ENCODE measurements at places on chromosomes 7 and 10. TPM values are rescaled to one million over a fixed set of nuclear protein-coding genes. Genes with fewer than 3 reads are reported as not detected.
A peak's percentile ranks its signal among the peaks of the same experiment; 100 is the strongest.

DNA sequence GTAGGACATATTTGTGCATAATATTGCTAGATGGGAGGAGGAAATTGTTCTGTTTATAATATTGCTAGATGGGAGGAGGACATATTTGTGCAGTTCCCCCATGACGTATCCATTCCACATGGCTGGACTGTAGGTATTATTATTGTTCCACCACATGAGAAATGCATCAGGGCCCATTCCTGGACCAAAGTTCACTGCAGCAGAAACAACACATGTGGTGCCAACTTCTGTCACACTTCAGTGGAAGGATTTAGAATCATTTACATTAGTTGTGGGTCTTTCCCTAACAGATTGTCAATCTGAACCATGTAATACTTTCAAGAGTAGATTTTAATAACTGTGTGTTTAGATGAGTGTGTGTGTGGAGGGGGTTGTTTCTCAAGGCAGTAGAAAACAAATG is 32.7 kb upstream of the MACC1 start:
- no peak for DNase-seq

GRCh38 chr7:39035156-39035555 is 57.4 kb downstream of the POU6F2 start:
- no peak for DNase-seq

- DNase-seq, result no peak
Measured at GRCh38 chr7:84100866-84101265, 93.7 kb downstream of the SEMA3A start.

GRCh38 chr7:82021036-82021435 is 251.2 kb upstream of the HGF start:
- no peak for DNase-seq

Gene CC2D2B
- 0.15 TPM for total RNA-seq

- DNase-seq, result no peak
Measured at GRCh38 chr7:92754919-92755581, 81.3 kb downstream of the CDK6 start.

Gene LRRN3
- 43.7 TPM for total RNA-seq

DNA sequence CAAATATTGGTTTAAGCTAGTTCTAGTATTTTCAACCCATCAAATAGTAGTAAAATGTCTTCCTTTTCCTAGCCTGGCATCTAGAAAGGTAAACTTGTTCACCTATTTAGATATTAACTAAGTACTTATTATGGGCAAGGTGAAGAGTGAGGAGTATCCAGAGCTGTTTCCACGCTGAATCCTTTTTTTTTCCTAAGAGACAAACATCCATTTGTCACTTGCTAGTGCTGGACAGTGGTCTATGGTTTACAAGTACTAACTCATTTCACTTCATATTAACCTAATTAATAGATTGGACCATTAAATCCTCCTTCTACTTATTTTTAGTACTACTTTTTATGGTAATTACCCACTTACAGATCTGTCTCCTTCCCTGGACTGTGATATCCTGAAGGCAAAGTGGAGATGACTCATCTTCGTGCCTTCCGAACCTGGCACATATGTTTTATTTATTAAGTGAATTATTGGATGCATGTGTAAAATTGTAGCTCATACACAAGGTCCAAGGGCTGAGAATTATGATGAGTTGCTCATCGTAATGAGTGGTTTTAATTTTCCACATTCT is 159.6 kb upstream of the IGFBP3 start:
- no peak for DNase-seq

DNA sequence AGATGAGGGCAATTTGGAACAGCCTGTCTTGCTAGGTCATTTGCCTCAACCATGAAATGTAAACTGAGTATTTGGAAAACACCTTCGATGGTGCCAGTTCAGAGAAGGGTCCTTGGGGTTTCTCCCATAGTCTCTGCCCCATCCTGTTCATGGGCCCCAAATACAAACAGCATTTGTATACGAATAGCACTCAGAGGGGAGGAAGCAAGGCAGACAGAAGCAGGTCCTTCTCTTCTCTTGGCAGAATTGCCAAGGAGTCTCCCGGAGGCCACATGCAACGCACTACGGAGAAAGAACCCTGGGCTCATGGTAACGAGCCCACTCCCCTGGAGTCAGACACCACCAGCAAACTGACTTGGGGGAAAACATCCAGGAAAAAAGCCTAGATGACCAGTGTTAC is 162.1 kb downstream of the RAB11FIP2 start:
- DNase-seq, result no peak

GRCh38 chr10:92290076-92290836 is 622 bp downstream of the CPEB3 start:
- peak; percentile 54 for DNase-seq

Gene ANKRD61
- total RNA-seq, result 0.15 TPM

DNA sequence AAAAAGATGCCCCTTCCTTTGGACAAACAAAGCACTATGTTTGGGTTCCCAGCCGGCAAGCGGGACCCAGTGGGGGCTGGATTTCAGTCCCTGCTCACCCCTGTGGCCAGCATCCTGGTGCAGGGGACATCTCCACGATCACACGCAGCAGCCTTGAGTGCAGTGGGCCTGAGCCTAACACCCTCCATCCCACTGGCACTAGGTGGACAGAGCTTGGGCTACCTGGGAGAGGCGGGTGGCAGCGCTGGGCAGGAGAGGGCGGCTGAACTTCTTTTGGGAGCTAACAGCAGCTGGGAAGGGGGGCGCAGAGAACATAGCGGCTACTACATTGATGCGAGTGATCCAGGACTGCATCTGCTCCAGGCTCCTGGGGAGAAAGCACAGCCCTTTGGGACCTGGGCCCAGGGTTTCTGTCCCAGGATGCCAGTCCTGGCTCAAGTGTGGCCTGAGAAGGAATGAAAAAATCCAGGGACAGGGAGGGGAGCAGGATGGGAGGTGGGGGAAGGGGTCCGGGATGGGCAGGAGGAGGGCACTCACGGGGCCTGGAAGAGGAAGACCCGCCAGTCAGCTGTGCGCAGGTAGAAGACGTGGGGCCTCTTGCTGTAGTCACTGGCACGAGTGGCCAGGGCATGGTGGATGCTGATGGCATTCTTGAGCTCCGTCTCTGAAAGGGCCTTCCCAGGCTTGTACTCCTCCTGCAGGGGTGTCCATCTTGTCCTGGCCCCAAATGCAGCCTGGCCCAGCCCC is 9.0 kb downstream of the NFKB2 start:
- DNase-seq, result no peak
